ENCODE measurements at places on chromosomes 2 and 18.

DNA sequence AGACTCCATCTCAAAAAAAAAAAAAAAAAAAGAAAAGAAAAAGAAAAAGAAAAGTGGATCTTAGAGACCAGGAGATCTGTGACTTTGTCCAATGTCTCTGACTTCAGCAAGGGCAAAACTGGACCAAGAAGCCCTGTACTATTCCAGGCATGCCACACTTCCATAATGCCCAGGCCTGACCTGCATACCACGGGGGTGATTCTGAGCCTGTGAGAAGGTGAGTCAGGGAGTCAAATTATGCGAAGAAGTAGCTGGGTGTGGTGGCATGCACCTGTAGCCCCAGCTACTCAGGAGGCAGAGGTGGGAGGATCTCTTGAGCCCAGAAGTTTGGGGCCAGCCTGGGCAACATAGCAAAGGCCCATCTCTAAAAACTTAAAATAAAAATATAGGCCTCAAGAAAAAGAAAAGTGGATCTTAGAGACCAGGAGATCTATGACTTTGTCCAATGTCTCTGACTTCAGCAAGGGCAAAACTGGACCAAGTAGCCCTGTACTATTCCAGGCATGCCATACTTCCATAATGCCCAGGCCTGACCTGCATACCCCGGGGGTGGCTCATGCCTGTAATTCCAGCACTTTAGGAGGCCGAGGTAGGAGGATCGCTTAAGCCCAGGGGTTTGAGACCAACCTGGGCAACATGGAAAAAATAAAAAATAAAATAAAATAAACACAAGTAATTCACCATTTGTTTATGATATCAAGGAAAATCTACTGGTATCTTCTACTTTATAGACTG is 12.2 kb upstream of the PUM2 start:
- DNase-seq = no peak

DNA sequence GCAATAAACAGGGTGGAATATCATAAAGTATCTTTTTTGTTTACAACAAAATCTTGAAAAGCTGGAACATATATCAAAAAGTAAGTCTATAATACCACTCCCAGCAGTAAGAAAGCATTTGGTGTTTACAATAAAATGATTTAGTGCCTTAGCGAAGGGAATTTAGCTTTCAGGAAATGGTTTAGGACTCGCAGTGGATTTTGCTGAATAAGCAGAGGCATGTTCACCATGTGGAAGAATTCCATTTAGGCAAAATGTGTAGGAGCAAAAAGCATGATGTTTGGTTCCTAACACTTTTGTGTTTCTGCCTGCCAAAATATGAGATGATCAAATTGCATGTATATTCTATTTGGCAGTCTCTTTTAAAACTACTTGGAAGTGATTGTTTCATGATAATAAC is 163.6 kb downstream of the AGPS start:
- no peak for DNase-seq

DNA sequence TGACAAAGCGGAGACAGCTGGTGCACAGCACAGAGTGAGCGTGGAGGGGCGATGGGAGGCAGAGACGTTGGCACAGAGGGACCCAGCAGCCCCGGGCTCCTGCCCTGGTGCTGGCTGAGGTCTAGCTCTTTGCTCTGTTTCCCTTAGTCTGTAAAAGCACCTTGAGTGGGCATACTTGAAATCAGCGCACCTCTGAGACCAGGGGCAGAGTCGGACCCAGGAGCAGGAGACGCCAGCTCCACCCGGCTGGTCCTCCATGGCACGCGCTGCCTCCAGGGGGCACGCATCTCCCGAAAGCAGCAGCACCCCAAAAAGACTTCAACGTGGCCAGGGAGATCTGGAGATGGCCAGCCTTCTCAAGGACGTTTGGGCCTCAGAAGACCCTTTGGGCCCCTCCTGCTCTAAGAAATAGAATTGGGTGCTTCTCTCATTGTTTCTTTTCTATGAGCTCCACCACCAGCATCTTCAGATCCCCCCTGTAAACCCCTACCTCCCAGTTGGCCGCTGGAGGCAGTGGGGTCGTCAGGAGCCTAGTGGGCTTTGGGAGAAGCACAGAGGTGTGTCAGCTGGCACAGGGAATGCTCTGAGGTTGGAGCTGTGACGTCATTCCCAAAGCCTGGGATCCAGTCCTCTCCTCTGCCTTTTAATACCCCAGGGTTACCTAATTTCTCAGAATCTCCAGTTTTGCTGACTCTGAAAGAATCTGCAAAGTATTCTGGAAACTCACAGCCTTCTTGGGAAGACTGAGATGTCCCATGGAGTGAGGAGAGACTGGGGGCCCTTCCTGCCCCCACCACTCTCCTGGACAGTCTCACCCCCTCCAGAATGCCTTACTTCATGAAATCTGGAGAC is 58.9 kb downstream of the CIB4 start:
- DNase-seq = no peak

GRCh38 chr18:12679183-12679786 is 21.4 kb upstream of the SPIRE1 start:
- DNase-seq = no peak

GRCh38 chr2:85178980-85179411 is 45.8 kb downstream of the TCF7L1 start:
- no peak for DNase-seq

DNA sequence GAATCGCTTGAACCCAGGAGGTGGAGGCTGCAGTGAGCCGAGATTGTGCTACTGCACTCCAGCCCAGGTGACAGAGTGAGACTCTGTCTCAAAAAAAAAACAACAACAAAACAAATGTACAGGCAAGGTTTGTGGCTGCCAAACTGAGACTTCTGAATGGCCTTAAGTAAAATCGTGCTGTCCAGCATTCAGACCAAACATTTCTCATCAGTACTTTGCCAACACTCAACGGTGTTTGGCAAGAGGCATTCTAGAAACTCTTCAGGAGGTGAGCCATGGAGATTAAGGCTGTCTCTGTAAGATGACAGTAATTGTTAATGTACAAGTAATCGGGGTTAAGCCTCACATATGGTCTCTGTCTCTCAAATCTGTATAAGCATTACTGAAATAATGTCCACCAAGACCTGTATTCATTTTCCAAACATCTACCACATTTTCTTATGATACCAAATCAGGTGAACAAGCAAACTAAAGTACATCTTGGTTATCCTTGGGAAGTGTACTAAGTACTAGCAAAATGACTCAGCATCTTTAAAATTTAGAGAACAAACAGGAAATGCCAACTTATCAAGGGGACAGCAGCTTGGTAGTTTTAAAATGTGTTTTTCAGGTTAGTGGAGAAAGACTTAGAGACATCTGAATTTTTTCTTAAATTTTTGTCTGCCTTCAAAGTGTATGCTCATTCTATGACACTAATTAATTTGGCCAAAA is 29.3 kb downstream of the SERPINE2 start:
- no peak for DNase-seq

- DNase-seq = no peak
These were observed 82.3 kb downstream of the POLR1A start for GRCh38 chr2:86023366-86023712.

DNA sequence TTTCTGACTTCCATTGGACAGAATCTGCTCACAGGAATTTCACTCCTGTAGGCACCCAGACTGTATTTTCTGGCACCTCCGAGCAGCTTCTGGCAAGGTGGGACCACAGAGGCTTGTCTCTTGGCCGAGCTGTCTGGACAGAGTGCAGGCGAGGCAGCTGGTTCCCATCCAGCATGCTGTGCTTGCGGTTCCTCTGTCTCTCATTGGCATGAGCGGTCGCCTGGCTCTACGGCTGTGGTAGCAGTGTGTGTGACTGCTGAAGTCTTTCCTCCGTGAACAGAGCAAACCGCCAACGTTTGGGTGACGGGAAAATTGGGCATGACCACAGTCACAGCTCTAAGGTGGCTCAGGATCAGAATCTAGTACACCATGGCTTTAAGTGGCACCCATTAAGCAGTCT is 411.7 kb upstream of the NETO1 start:
- DNase-seq = no peak

Measured in activated naive CD8-positive, alpha-beta T cell treated with anti-CD3 and anti-CD28 coated beads, Interleukin-2, amount 50 U/mL, for 16 hours (primary cell).